Activated CD4-positive, CD25-positive, alpha-beta regulatory T cell (primary cell): ENCODE measurements at places on chromosomes 1 and 21.
A peak's percentile ranks its signal among the peaks of the same experiment; 100 is the strongest.

- DNase-seq, result no peak
Measured at GRCh38 chr1:215321802-215322201, 239.3 kb downstream of the KCNK2 start.

- DNase-seq, result no peak
Measured at GRCh38 chr1:247300491-247301175, 31.0 kb downstream of the ZNF496 start.

GRCh38 chr1:25628741-25629421 lies 12.3 kb downstream of the MAN1C1 start:
- no peak for DNase-seq

DNA sequence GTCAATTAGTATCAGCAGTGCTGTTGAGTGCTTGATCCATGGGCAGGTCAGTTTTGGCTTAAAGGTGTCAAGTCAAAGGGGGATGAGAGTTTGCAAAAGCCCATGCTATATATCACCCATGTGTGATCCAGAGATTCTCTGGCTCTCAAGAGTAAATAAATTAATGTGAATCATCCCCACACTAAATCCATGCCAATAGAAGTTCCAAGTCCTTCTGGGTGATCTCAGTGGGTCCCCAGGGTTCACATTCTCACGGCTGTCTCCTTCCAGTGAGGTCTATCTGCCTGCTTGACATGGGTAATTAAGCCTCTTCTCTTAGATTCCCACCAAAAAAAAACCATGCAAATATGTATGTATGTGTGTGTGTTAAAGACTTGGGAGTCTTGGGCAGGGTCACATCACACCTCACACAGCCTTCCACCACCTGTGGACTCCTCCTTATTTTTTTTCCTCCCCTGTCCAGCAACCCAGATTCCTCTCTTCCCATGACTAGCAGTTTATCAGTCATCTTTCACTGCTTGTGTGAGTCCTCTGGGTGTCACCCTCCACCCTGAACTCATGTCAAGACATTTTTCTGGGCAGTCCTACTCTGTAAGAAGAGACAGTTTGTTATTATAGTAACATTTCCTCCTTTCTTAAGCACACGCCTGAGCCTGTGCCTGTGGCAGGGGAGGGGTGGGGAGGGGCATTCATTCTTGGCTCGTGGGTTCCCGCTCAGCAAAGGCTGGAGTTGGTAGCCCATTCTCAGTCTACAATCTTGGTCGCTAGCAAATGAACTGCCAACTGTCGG lies 14.3 kb upstream of the S100A11 start:
- DNase-seq, result no peak

- DNase-seq, result no peak
Measured at GRCh38 chr1:97812076-97812475, 108.8 kb downstream of the DPYD start.

- no peak for DNase-seq
Measured at GRCh38 chr1:27403931-27404330, 11.5 kb downstream of the GPR3 start.

GRCh38 chr1:85316321-85316720 lies 39.9 kb upstream of the BCL10 start:
- no peak for DNase-seq

GRCh38 chr1:156816561-156817328 lies at the start of gene SH2D2A:
Gene SH2D2A, minus strand, starts transcription at chr1:156816848. Its CDS starts 140 bp downstream, at chr1:156816708.
- DNase-seq, result peak; percentile 71

DNA sequence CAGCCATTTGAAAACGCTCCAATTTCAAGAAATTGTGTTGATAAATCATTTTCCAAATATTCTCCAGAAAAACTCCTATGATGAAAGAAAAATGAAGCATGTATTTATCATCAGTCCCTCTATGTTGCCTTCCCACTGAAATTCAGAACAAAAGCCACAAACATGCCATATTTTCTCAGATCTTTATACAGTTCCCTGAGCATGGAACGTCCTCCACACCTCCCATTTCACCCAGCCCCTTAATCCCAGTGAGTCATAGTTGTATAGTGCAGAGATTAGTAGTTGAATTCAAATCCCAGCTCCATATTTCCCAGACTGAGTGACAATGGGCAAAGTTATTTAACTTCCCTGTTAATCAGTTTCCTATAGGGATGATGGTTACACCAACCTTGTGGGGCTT lies 20.6 kb upstream of the NPL start:
- DNase-seq, result no peak

- DNase-seq, result no peak
Measured at GRCh38 chr1:52225174-52225573, 83.3 kb downstream of the ZFYVE9 start.

DNA sequence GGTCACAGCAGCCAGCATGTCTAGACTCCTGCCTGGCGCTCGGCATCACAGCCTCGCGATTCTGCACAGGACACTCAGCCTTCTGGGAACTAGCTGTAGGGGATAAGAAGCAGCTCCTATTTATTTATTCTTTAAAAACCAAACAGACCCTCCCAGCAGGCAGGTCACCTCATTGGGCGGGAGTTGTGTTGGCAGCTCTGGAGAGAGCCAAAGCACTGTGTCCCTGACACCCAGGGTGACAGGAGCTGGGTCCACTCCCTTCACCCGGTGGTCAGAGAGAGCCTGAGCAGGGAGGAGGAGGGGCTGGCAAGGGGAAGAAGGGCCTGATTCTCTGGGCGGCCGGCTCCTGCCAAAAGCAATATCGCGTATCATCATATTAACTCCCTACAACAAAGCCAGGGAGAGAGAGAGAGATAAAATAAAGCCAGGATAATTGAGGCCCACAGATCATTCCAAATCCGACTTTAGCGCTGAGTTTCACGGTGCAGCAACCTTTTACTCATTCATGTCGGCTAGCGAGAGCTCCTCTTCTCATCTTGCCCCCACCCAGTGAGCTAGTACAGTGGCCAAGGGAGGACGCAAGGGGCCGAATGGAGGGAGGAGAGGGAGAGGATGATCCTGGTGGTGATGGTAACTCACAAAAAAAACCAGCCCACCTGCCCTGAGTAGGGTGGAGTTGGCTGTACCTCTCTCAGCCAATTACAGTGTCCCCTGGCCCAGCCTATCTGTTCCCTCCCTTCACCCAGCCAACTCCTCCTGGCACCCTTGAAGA lies 79.8 kb upstream of the IFFO2 start:
- no peak for DNase-seq

GRCh38 chr21:36966821-36967768 lies 626 bp upstream of the HLCS start:
- no peak for DNase-seq

DNA sequence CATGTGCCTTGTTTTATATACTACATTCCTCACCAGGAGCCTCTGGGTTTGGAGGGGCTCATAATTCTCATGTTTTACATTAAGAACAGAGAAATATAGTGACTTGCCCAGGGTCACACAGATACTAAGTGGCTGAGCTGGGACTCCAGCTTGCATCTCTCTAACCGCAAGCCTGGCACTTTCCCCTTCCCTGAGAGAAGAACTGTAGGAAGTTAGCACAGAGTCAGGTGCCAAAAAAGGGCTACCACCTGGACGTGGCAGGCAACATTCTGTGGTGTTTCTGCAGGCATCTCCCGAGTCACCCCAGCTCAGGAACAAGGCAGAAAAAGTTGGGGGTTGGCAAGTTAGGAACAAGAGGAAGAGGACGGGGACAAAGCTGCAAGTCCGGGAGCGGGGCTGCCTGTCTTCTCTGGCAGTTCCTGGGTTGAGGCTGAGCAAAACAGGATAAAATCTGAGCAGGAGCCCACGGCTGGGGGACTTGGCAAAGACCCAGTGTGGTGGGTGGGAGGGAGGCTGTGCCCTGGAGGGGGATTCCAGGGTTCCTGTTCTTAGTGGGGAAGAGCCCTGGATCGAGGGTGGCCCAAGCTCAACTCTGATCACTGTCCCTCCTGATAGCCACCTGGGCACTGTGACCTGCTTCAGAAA lies 9.8 kb downstream of the PLA2G5 start:
- DNase-seq, result no peak

DNA sequence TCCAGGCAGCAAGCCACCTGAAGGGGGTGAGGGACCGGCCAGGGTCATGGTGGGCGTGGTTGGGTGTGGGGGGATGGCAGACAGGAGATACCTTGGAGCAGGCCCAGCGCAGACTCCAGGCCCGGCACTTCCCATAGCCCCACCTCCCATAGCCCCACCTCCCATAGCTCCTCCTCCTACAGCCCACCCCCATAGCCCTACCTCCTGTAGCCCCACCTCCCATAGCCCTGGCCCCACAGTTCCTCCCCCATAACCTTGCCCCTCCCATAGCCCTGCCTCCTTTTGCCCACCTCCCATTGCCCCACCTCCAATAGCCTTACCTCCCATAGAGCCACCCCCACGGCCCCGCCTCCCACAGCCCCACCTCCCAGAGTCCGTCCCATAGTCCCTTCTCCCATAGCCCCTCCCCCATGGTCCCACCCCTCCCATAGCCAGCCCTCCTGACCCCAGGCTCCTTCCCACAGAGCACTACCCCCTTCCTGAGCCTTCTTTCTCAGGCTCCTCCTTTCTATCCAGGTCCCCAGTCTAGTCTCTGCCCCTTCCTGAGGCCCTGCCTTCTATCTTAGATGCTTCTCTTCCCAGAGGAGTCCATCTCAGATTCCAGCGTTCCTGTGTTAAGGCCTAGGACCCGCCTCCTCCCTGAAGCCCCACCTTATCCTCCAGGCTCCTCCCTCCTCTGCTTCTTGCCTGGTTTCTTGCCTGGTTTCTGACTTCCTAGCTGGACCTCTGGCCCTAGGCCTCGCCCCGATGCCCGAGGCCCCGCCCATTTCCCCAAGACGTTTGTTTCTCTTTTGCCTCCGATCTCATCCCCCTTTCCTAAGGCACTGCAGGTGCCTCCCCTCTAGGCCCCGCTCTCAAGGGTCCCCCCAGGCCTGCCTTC lies 46.8 kb downstream of the PTPRU start:
- no peak for DNase-seq

- no peak for DNase-seq
Measured at GRCh38 chr1:234779160-234779538, 169.2 kb upstream of the IRF2BP2 start.

- no peak for DNase-seq
Measured at GRCh38 chr1:107116306-107116790, 24.5 kb upstream of the NTNG1 start.

- DNase-seq, result no peak
Measured at GRCh38 chr1:107477233-107477632, 336.4 kb downstream of the NTNG1 start.

- no peak for DNase-seq
Measured at GRCh38 chr1:1304331-1305299, 3.1 kb downstream of the ACAP3 start.
